MCF 10A (cell line): ENCODE measurements at places on chromosomes 12 and 14. TPM values are rescaled to one million over a fixed set of nuclear protein-coding genes. Genes with fewer than 3 reads are reported as not detected.

DNA sequence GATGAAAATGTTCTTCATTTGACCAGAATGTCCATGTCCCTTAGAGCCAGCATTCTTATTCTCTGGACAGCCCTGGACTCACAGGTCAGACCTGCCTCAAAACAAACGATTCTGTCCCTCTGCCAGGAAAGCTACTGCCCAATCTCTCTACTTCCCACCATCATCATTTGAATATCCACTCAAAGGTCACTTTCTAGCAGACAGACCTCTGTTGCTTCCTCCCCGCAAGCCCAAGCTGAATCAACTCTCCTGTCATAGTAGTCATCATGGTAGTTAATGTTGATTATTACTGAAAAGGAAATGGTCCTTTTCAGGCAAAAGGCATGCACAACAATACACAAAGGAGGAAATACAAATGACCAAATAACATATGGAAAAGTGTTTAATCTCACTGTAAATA is 39.6 kb upstream of the CPM start:
- DNase-seq = no peak

- no peak for DNase-seq
Measured at GRCh38 chr12:49417558-49417957, 50.3 kb downstream of the SPATS2 start.

GRCh38 chr12:1212526-1212925 is 221.5 kb downstream of the ERC1 start:
- DNase-seq = no peak

GRCh38 chr14:44070046-44070445 is 437.0 kb downstream of the FSCB start:
- no peak for DNase-seq

The OLR1 gene
- total RNA-seq = 0.25 TPM in 1 of 2 replicates, not detected in the other

The KRT71 gene
- not detected in 2 replicates for total RNA-seq

GRCh38 chr12:12020762-12021161 is 50.0 kb upstream of the BCL2L14 start:
- no peak for DNase-seq

The TSHR gene
- not detected in 2 replicates for total RNA-seq

The NRXN3 gene
- not detected in 2 replicates for total RNA-seq

DNA sequence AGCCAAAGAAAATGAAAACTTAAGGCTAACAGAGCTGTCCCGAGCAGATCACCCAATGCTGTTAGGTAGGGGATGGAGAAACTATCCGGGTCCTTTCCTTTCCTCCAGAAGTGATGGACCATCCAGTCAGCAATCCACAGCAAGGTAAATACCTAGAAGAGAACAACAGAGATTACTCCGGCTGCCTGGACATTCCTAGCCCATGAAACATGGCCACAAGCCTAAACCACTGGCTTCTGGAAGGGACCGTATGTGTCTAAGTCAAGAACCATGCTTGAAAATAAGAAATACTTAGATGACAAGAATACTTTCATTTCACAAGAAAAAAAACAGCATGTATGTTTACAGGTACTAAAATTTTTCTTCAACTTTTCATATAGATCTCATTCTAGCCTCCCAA is 152.9 kb downstream of the SLC41A2 start:
- no peak for DNase-seq

GRCh38 chr14:106107703-106108102 is 581.3 kb downstream of the TMEM121 start:
- DNase-seq = no peak

The TMEM119 gene
- total RNA-seq = not detected in 2 replicates

The PLEKHH1 gene
- total RNA-seq = 5.8 and 6.0 TPM in 2 replicates

DNA sequence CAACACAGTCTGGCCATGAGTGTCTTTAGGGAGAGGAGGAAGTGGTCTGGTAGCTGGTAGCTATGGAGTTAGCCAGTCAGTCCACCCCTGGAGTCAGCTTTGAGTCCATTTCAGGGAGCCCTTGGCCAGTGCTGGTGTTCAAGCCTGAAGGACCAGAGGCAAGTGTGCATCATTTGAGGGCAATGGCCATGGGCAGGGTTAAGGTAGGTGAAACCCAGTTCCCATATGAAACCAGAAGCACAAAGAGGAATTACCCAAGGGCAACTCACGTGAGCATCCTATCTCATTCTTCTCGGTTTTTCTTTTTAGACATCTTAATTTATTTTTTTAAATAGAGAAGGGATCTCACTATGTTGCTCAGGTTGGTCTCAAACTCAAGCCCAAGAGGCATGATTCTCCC is 61.3 kb upstream of the ACTN1 start:
- no peak for DNase-seq

DNA sequence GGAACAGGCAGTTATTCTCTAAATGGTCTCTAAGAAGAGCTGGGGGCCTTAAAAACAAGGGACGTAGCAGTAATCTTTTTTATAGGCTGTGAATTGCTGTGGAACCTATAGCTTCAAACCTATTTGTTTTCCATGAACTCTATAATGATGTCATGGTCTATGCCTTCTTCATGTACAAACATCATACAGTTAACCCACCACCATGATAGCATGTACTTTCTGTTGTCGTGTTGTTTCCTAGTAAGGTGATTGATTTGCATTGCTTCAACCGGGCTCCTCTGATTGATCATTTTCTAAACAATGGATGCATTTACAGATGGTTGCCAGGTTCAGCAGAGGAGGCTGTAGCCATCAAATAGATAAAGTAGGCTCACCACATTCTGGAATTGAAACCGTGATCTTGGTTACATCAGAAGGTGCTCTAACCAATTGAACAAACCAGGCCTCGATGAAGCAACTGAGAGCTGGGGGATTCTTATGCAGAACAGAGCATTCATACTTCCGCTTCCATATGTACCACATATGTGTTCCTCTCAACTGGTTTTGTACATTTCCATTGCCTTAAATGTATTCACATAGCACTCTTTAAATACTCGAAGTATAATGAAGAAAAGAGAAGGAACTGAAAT is 25.6 kb upstream of the PCNX1 start:
- no peak for DNase-seq

The TEX52 gene
- total RNA-seq = not detected in 2 replicates

- no peak for DNase-seq
Measured at GRCh38 chr12:5308216-5308615, 123.7 kb upstream of the NTF3 start.

DNA sequence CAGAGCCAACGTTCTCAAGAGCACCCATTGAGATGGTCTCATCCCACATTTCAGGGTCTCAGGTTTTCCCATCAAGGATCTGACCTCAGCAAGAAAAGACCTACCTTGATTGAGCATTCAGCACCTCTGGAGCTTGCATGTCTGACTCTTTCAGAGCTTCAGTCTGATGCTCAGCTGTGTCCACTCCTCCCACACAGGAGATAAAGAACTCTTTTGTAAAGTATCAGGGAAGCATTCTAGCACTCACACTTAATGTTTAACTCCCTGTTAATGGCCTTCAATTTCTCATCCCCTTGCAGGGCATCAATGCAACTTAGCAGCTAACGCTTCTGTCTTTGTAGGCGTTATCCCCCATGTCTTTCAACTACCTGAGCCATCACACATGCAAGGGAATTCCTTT is 124.1 kb downstream of the GALC start:
- no peak for DNase-seq

DNA sequence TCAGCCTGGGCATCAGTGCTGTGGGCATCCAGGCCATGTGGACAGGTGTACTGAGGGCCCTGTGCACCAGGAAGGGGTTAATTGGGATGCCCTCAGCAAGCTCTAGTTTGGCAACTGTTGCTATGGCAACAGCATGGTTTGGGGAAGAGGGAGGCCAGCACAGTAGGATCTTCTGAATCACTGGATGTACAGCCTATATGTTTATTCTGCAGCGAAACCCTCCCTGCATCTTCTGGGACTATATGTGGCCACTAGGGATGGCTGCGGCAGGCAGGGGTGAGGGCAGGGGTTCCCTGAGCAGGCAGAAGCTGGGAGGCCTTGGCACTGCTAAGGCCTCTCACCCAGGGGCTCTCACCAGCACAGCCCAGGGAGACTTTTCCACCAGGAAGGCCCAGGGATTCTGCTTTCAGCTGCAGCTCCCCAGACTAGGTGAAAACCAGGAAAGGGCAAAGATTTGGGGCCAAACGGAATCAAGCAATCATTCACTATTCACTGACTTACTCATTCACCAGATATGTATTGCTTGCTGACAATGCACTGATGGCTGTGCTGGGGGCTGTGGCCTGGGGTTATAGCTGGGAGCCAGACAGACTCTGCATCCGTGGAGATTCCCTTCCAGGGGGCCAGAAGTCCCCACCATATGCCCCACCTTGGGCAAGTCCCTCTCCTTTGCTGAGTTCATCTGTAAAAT is 42.8 kb downstream of the IRF2BPL start:
- DNase-seq = no peak

The GLIPR1L1 gene
- total RNA-seq = not detected in 2 replicates

DNA sequence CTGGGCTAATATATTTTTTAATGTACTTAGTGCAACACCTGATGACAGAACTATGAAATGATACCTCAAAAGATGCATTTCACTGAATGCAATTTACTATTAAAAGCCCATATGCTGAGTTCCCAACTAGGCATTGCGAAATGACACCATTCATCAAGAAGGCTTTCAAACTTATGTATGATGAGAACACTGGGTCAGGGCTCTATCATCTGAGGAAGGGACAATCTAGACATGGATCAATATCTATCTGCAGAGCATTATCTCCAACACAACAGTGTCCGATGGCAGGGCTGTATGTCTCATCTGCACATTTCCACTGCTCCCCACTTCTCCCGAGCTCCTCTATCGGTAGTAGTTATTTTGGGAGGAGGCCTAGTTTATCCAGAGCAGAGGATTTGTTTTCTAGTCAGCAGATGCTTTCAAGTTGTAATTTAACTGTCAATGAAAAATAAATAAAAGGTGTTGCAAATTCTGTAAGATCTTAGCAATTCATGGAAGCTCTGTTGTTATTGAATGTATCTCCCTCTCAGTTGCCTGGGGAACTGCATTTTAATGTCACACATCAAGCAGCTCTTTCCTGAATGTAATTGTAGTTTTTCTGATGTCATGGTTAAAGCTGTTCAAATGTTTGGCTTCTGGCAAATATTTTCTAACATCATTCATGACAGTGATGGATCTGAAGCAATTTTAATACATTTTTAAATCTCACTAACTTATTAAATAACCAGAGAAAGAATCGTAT is 7.4 kb upstream of the GCH1 start:
- no peak for DNase-seq

DNA sequence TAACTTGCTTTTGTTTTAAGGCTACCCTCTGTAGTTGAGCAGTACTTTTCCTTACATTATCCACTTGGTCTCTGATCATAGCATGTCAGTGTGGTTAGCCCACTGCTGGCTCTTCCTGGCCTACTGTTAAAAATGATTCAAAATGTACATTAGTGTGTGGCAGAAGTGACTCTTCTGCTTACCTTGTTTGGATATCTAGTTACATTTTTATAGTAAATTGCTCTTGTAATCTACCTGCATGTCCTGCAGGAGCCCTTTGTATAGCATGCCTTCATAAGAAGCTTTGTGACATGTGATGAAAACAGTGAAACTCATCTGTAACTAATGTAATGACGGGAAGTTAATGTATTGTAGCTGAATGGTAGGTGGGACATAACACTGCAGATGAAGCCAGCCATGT is 8.1 kb downstream of the SPATS2 start:
- DNase-seq = no peak

DNA sequence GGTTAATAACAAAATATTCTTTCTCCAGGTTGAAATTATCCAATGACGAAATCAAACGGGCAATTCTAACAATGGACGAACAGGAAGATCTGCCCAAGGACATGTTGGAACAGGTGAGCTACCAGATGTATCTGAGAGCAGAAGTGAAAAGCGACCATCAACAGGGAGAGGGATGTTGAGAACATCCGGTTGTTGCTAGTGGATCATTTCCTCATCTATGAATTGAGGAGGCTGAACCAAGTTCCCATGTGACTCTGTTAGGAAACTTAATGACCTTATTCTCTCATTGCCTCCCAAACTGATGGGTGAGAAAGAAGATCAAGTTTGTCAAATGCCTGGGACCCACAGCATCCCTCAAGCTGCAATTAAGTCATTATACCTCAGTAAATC is 117.7 kb downstream of the GPR135 start:
- peak; percentile 71 for DNase-seq

- no peak for DNase-seq
Measured at GRCh38 chr14:75126121-75126544, 715 bp downstream of the NEK9 start.

GRCh38 chr12:46386877-46387629 is 14.5 kb upstream of the SLC38A2 start:
- DNase-seq = peak; percentile 55

The TRIM9 gene
- 0.19 TPM in 1 of 2 replicates, not detected in the other for total RNA-seq

GRCh38 chr12:127170226-127171180 is 1096.5 kb upstream of the TMEM132C start:
- no peak for DNase-seq

The MANSC1 gene
- total RNA-seq = 9.9 and 10.1 TPM in 2 replicates
